CD8-positive, alpha-beta T cell (primary cell): ENCODE measurements at places on chromosomes 2 and 18.

DNA sequence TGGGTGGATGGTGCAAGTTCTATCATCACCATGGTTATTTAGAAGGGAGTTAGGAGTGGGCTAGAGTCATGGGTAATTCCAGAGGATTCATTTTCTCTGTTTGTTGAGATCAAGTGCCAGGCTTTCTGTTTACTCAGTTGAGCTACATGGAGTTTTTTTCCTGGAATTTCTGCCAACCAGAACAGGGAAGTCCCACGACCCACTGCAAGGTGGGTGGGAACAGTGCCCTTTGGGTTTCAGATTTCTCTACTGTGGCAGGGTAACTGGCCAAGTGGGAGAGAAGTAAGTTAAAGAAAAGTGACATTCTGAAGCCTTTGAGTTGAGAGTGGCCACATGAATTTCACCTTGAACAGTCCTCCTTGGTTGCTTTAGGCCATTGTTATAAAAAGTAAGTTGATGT lies 138.9 kb downstream of the SLC39A10 start:
- DNase-seq, result no peak

DNA sequence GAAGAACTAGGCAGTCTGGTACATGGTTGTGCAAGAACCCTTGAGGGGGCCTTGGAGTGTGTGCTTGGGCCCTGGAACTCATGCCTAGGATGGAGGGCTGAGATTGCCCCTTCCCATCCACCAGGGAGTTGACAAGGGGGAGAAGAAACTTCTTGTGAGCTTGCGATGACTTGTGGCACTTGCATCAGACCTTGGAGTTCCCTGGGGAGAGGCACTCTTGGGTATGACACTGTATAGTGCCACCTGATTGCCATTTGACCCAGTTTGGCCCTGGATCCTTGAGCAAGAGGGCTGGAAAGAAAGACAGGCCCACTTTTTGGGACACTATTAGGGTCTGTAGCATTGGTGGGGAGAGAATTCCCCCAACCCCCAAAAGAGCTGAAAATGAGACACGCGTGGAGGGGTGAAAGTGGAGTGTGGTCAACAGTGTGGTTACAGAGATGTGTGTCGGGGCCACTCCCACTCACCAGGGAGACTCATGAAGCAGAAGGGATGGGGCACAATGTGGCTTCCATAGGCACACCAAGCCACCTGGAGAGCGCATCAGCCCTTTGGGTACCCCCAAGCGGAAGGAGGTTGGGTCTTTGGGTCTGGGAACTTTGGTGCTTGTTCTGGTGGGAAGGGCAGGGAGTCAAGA lies 101.3 kb downstream of the MSH2 start:
- no peak for DNase-seq

DNA sequence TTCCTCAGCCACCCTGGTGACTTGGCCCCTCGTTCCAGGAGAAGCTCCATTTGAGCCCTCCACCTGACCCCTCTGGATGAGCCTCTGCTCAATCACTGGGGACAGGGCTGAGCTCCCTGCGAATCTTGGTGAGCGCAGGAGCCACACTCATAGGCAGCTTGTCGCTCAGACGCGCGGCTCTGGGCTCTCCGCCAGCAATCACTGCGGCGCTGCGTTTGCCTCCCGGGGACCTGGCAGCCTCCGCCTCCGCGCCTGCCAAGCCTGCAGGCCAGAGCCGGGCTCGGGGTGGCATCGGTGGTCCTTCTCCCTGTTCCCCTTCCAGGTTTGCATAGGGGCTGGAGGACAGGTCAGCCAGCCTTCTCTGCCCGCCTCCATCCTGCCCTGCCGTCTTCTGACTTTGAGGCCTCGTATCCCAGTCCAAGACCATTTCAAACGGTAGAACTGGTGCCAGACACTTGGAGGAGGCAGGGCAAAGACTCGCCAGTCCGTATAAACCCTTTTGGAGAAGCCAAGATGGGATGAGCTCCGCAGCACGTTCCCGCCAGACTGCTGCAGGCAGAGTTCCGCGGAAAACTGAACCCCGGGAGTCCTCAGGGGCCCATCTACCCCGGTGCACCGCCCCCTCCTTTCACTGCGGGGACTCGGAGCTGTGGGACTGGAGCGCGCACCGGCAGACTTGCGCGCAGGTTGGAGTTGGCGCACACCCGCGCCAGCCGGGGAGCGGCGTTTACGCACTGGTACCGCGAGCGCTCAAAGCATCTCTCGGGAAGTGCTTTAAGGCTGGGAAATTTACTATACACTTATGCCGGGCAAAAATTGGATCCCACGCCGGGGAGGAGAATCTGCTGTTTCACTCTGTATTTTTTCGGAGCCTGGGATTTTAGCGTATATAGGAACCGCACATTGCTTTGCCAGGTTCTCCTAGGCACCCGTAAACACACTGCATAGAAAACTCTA lies 1.1 kb upstream of the TACR1 start:
- DNase-seq, result no peak

DNA sequence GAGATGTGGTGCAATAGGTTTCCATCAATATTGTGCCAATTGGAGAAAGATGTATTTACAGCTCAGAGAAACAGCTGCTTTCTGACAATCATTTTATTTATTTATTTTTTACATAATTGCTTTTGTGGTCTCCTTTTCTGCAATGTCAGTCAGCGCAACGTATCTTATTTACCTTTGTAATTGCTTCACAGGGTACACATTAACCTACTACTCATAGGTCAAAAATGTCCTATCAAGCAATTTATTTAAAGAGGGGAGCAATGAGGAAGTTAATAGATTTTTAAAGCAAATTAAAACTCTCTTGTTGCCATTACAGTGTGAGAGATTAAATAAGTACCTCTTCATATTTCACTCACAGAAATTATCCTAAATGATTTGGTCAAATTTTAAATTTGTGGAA lies 291.0 kb downstream of the CALCRL start:
- DNase-seq, result no peak

- no peak for DNase-seq
These were observed 23.1 kb downstream of the ICOS start for GRCh38 chr2:203959672-203960071.

GRCh38 chr2:126653109-126653508 lies 2.8 kb upstream of the GYPC start:
- no peak for DNase-seq

GRCh38 chr18:79944126-79944731 lies 7.2 kb downstream of the SLC66A2 start:
- no peak for DNase-seq

- DNase-seq, result no peak
These were observed 75.0 kb upstream of the TANC1 start for GRCh38 chr2:158893474-158893873.
